ENCODE measurements at places on chromosomes 6 and 20.

DNA sequence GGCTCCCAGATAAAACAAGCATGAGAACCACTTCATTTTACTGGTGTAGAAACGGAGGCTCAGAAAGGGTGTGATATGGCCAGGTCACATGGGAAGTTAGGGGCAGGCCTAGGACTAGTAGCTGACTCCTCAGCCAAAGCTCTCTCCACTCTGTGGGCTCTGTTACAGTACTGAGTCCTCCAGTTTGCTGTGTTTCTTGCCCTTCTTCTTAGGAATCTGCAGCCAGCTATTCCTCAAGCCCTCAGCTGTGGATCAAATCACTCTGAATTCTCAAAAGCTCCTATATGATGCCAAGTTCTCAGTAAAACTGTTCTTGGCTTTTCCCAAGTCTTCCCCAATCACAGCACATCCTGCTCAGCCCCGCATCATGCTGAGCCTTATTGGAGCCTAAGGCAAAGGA, 42.5 kb upstream of the ADGRF1 start:
- no peak for DNase-seq

DNA sequence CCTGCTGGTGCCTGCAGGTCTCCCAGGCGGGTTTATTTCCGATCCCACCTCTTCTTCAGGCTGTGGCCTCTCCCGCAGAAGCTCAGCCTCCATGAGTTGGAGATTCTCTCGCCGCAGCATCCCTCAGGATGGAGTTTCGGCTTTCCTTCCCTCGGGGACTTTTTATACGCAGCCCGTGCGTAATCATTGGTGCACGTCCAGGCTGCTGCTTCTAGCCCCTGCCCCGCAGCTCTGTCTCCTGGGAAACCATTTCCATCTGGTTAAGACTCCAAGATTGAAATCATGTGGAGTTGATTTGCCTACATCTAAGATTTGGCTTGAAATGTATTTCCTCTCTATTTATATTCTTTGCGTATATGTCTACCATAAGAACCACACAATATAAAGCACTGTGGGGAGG, 46.7 kb upstream of the CARMIL1 start:
- DNase-seq, result no peak

- no peak for DNase-seq
Observed at GRCh38 chr6:7180751-7181150, 73.0 kb downstream of the RREB1 start.

GRCh38 chr6:45438849-45439406, 61.2 kb upstream of the SUPT3H start:
- no peak for DNase-seq

GRCh38 chr20:39960522-39961428, 728.3 kb downstream of the MAFB start:
- peak; percentile 4 for DNase-seq

- no peak for DNase-seq
Observed at GRCh38 chr6:32954986-32955802, 2.3 kb upstream of the HLA-DMA start.

DNA sequence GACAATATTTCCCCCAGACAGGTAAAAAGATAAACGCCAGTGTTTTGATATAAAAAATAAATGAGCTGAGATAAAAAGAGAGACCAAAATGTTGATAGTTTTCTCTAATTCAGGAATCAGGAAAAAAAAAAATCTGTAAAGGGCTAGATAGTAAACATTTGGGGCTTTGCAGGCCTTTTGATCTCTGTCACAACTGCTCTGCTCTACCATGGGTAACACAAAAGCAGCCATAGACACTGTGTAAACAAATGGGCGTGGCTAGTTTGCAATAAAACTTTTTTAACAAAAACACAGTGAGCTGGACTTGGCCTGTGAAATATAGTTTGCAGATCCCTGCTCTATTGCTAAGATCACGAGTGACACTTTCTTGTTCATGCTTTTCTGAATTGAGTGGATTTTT, 219.1 kb upstream of the STXBP5 start:
- no peak for DNase-seq

GRCh38 chr6:129411092-129411491, 298.9 kb downstream of the ARHGAP18 start:
- no peak for DNase-seq

GRCh38 chr6:81562169-81562568, 190.3 kb downstream of the TENT5A start:
- no peak for DNase-seq

GRCh38 chr6:16623731-16624130, 137.5 kb downstream of the ATXN1 start:
- DNase-seq, result no peak

DNA sequence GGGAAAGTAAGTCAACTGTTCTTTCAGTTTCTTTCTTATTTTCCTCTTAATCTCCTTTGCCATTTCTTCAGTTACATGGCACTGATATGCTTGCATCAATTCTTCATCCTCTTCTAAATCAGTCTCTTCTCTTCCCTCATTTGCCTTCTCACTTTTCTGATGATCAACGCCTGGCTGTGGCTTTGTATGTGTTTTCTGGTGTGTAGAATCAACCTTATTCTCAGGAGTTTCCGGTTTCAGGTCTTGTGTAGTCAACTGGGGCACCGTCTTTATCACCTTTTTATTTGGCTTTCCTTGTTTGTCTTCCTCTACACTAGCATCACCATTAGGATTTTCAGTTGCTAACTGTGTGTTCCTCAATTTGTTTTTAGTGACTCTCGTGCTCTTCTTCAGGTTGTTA, 31.6 kb downstream of the AHI1 start:
- no peak for DNase-seq

- DNase-seq, result no peak
Observed at GRCh38 chr6:37490536-37491170, 9.0 kb downstream of the CCDC167 start.

DNA sequence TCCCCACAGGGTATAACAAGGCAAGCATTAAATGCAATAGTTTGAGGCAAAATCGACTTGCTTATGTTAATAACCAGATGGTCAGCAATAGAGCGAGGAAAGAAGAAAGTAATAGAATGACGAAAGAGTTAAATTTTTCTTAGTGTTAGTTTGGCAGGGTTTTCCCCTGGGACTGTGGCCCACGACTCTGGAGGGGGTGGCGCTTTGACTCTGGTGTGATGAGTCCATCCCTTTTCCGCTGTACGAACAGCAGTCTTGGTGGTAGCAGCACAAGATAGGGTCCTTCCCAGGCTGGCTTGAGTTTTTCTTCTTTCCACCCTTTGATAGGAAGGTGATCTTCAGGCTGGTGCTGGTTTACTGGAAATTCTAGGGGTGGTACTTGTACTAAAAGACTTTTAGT, 69.2 kb upstream of the GMDS start:
- DNase-seq, result no peak

GRCh38 chr20:35600176-35600992, 15.2 kb upstream of the SPAG4 start:
- DNase-seq, result no peak

DNA sequence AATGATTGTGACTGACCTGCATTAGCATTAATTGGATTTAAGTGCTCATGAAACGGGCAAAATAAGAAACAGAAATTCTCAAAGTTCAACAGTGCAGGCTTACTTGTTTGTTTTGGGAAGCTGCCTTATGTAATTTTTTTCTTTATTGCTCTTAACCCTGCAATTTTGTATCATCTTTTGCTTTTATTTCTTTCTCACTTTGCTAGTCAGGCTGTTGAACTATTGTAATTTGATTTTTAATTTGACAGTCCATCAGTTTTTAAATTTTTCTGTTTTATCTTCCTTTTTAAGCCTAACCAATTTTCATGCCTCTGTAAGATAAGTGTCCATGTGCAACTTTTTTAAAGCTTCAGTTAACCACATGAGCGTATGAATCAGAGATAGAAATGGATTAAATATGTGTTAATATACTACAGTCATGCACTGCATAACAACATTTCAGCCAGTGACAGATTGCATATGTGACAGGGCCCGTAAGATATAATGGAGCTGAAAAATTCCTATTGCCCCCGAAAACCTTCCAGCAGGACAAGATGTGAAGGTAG, 44.6 kb downstream of the PEX7 start:
- no peak for DNase-seq

GRCh38 chr6:138142806-138143205, 18.9 kb upstream of the ARFGEF3 start:
- no peak for DNase-seq

DNA sequence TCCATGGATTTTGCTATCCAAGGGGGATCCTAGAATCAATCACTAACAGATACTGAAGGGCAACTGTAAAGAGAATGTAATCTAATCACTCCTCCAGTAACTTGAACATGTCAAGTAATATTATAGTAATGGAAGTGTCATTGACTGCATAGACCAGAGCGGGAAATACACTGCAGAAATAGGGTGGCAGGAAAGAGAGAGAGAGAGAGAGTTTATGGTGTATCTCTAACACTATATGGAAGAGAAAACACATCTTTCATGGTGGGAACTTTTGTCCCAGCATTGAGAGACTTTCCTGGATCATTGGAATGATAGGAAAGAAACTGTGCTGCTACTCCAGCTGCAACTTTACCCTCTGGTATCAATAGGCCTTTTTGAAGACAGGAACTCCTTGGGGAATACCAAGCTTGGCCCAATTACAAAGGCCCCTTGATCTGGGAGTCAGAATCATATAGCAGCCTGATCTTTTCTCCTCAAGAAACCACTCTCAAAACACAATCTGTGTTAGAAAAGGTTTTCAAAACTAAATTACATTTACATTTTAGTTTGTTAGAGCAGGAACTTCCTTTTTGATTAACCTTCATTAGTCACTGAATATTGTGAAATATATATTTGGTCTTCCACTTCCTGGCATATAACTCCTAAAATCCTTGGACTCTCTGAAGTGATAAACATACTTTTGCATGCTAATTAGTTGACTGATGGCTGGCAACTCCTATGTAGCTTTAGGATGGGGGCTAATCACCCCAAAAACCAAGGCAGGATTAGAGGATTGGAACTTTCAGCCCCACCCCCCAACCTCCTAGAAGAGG, 29.5 kb upstream of the RNGTT start:
- no peak for DNase-seq

GRCh38 chr6:34035704-34036356, 110.1 kb downstream of the GRM4 start:
- DNase-seq, result no peak

GRCh38 chr6:11869672-11870340, 91.2 kb upstream of the ADTRP start:
- no peak for DNase-seq

DNA sequence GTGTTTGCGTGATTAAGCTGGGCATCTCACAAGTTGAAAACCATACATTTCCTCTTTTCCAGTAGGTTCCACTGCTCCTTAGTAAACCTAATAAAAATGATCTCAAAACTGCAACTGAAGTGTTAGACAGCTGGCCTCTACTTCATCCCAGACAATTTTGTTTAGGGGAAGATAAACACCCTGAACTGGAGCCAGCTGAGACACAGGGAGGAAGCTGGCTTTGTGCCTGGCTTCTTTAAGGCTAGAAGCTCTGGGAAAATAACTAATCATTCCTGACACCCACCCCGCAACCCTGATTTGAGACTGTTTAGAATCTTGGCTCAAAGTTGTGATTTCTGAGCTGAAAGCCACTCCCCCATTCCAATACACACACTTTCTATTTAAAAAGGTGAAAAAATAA, 11.6 kb downstream of the PTPRT start:
- no peak for DNase-seq

DNA sequence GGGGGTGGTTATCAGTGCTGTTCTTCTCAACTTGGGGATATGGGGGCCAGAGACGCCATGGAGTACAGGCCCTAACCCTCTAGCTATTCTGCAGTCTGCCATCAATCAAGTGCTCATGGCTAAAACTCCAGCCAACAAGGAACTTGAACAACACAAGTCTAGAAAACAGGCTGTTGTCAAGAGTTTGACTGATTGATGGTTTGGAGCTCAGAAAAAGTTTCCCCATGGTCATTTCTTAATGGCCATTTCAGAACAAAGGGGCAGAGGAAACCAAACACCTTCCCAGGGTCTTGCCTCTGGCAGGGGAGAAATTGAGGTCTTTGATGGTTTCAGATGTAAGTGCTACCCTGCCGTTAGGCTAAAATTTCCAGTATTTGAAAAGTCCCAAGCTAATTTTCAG, 15.1 kb downstream of the PCK1 start:
- DNase-seq, result no peak

- DNase-seq, result no peak
Observed at GRCh38 chr6:42512579-42512978, 51.2 kb upstream of the UBR2 start.

DNA sequence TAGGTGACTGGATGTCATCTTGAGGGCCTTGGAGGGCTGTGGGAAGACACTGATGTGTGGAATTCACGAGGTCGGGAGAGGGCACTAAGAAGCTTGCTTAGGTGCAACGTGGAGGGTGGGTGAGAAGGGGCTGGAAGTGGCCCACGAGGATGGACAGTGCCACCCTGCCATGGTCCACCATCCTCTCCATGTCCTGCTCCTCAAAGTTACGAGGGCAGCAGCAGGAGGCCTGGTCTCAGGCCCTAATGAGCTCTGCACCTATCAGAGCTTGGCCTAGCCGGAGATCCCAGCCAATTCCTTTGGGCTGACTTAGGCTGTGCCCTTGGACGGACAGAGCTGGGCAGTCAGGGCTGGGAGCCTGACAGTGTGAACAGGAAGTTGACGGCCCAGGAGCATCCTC, 27.8 kb upstream of the SCRT2 start:
- DNase-seq, result no peak

- DNase-seq, result no peak
Observed at GRCh38 chr20:12057778-12058177, 140.1 kb downstream of the BTBD3 start.

DNA sequence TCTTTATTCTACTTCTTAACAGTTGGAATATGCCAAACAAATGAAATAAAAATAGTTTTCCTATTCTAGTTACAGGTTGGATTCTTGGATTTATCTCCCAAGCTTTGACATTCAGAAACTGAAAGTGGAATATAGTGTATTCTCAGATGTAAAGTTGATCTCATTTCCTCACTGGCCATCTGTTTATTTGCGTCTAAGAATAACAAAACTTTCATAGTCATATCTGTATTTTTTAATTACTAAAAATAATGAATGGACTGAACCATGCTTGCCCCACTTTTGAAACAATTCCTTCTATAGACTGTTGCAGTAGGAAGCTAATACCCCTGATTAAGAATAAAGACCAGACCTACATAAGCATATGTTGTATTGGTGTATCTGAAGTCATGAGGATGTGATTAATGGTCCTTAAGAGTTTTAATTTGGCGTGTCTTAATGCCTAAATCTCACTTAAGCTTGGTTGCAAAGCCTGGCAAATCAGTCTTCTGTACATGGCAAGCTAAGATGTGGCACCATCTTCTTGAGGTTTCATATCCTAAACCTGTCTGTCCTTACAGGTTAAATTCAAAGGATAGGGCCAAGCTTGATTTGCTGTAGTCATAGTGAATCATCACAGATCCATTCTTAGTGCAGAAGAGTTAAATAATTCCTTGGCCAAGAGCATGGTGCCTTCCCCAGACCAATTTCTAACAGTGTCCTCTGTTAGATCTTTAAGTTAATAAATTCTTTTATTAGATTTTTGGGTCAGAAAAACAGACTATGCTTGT, 58.9 kb downstream of the FOXO3 start:
- DNase-seq, result no peak

DNA sequence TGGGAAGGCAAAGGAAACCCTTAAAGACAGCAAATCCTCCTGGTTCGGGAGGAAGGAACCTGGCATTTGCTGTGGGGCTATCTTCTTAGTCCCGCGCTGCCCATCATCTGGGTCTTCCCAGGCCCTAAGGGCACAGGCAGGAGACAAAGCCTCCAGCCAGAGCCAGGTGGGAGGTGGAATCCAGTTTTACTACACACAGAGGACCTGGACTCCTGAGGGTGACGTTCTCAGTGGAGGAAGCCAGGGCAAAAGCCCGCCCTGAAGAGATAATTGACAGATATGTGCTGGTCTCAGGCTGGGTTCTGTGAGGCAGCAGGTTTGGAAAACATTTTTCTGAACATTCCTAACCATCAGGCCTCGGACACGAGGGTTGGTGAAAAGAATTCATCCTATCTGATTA, 88.4 kb upstream of the AGPAT4 start:
- DNase-seq, result no peak

Measured in GM19239 (cell line).